ENCODE measurements at places on chromosomes 1 and 21. TPM values are rescaled to one million over a fixed set of nuclear protein-coding genes. Genes with fewer than 3 reads are reported as not detected.

DNA sequence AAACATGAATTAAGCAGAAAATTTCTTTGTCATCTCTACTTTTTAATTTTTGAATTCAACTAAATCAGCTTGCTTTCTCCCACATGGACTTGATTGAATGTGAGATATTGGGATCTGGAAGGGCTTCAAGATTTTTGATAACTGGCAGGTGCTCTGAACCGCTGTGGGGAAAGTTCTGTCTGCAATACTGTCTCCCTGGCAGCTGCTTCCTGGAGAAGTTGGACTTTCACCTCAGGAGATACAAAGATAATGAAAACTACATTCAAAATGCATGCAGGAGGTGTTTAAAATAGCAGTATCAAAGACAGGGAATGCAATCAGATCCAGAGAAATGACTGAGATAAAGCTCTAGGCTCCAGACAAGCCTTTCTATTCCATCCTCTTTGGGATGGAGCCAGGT is 338.3 kb downstream of the NEGR1 start:
- DNase-seq = no peak

TRIM17 gene
- not detected for total RNA-seq

- no peak for DNase-seq
Observed at GRCh38 chr1:5511381-5512097, 480.7 kb downstream of the NPHP4 start.

MAN1A2 gene
- 26.7 TPM for total RNA-seq

DNA sequence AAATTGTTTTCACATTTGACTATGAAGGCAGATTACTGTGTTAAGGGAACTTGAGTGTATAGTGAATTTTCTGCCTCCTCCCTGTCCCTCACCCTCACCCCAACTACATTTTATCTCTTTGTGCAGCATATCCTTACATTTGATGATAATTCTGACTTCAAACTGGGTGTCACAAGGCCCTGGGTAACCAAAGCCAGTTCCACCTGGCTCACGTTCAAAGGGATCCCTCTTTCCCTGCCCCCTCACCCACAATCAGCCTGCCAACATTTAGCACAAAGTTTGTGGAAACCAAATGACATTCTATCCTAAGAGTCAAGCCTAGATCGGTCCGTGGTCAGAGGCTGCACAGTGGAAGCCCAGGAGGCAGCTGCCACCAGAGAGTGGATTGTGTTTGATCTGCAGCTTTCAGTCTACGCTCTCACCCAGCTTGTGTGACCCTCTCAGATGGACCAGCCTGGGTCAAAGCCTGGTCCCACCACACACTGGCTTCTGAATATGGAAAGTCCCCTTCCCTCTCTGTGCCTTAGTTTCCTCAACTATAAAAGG is 10.3 kb downstream of the KIAA0040 start:
- no peak for DNase-seq

DNA sequence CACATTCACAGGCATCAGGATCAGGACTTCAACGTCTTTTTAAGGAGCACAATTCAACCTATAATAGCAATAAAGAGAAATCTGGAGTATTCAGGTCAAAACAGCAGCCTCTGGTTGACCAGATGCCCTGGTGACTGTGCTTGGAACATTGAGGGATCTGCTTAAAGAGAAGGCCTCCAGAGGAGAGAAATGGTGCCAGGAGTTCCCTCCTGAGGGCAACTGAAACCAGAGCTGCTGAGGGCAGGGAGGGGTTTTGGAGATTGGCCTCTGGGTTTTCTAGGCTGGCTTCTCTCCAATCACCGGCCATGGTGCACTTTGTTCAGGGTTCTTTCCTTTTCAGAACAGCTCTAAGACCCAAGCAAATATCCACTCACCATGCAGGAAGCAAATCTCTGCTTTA is 190.7 kb upstream of the KIAA0040 start:
- DNase-seq = no peak

- DNase-seq = no peak
Observed at GRCh38 chr1:117594261-117594990, 11.4 kb upstream of the TENT5C start.

CHIT1 gene
- total RNA-seq = not detected

MX2 gene
- 5.5 TPM for total RNA-seq

LAD1 gene
- total RNA-seq = 1.4 TPM

- no peak for DNase-seq
Observed at GRCh38 chr21:45945066-45945867, 36.3 kb upstream of the COL6A1 start.

GRCh38 chr21:35249636-35250035 is 200.5 kb upstream of the RUNX1 start:
- DNase-seq = no peak
